Activated T-helper 2 cell treated with anti-CD3 and anti-CD28 coated beads, Interferon-gamma antibody, Interleukin-2, Interleukin-4, amounts not matched to agents 10 μg/mL and 5 μg/mL and 100 μg/mL, durations not matched to agents 14 hours and 24 hours and 36 hours (primary cell): ENCODE measurements at places on chromosomes 3 and 15. TPM values are rescaled to one million over a fixed set of nuclear protein-coding genes. Genes with fewer than 3 reads are reported as not detected.

Gene CIDEC
- not detected in 2 replicates for total RNA-seq

Gene CCDC66
- 34.1 and 38.1 TPM in 2 replicates for total RNA-seq

Gene UCN2
- total RNA-seq: 0.11 TPM in 1 of 2 replicates, not detected in the other

Gene TTC23
- 3.3 and 3.9 TPM in 2 replicates for total RNA-seq

Gene CAMK2N2
- 0.18 TPM in 1 of 2 replicates, not detected in the other for total RNA-seq

Gene MB21D2
- total RNA-seq: 17.7 TPM in 2 replicates

DNA sequence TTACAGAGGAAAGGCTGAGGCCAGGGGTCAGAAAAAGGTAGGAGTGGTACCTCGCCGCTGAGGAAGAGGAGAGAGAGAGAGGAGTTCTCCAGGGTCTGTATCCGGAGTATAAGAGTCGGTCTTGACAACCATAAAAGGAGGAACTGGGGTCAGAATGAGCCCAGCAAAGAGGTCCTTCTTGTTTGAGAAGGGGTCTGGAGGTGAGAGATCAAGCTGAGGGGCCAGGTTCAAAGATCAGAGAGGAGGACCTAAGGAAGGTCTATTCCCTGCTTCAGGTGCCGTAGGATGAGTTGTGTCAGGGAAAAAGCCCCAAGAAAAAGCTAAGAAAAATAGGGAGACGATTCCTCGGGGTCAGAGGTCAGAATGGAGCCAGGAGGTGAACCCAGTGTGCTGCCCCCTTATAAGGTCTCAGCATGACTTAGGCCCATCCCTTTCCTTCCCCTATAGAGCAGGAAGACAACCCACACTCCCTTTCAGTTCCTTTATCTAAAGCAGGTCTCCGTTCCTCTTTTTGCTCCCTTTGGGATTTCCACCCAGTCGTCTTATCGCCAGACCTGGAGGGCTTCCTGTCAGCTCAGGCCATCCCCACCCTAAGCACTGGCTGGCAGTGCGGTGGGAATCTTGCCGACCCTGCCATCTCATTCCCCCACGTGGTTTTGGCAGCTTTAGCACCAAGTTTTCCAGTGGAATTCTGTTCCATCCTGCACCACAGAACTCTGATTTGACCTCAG lies 651 bp downstream of the MTMR14 start:
- DNase-seq: no peak

DNA sequence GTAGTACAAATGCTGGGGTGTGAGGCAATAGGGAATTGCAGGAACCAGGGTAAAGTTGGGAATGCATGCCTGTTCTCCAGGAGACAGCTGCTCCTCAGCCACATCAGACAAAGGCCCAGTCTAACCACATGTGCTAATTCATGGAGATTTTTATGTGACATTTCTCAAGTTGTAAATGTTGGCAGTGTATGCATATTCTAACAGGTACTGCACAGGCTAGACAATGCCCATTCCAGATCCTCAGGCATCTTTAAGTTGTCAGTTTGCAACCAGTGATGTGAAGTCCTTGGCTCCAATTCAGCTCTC lies 84.9 kb downstream of the EEFSEC start:
- DNase-seq: no peak

DNA sequence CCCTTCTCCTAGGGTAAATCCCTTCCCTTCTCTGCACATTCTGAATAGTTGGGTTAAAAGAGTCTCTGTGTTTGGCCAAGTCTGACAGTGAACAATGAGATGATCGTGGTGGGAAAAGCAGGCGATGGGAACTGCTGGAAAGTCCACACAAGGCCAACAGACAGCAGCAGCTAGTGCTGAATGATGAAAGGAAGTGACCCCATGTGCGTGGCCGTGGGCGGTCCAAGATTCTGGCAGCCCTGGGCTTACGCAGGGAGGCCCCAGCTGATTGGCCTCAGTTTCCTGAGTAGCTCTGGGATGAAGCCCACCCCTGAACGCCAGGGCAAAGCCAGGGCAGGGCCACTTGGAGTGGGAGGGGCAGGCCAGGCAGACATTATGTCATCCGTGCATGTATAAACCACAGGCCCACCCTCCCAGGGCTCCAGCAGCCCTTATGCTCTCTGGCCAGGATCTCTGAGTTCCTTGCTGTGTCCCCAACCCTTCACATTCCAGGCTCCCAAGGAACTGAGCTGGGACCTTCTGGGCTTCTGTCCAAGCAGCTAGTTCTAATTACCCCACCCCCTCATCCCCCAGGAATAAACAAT lies 57.8 kb downstream of the CDC25A start:
- no peak for DNase-seq

- no peak for DNase-seq
Observed at GRCh38 chr3:197050511-197050910, 20.9 kb upstream of the MELTF start.

DNA sequence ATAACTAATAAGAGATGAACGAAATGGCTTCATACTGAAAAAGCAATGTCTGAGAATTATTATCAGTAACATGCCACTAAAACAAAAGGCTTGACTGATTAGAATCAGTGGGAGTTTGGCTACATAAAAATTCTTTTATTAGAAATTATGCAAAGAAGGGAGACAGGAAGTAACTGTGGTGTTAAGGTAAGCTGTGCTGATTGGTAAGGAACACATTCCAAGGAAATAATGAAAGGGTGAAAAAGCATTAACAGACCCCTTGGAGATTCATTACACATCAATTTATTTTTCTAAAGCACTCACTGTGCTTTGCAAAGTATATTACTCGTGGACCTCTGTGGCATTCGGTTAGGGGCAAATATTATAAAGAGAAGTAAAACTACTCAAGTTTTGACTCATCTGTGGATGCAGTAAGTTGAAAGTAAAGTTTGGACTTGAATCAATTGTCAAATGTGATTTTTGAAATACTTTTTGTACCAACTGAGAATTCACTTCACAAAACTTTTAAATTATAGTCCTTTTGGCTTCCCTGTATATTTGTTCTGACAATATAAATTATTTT lies 176.1 kb upstream of the ZPLD1 start:
- no peak for DNase-seq

DNA sequence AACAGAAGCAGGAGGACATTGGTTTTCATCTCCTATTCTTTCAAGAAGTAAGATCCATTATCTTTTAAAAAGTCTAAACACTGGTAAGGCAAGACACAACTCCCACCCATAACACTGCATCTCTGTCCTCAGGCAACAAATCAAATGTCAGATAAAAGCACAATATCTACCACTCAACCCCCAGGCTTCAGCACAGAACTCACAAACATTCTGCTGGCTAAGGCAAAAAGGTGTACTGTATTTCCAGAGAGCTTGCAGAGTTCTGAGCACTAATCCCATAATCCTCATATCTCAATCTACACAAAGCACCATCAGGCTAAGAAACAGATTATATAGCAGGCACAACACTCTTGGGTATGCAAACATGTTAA lies 20.9 kb downstream of the RAF1 start:
- no peak for DNase-seq

DNA sequence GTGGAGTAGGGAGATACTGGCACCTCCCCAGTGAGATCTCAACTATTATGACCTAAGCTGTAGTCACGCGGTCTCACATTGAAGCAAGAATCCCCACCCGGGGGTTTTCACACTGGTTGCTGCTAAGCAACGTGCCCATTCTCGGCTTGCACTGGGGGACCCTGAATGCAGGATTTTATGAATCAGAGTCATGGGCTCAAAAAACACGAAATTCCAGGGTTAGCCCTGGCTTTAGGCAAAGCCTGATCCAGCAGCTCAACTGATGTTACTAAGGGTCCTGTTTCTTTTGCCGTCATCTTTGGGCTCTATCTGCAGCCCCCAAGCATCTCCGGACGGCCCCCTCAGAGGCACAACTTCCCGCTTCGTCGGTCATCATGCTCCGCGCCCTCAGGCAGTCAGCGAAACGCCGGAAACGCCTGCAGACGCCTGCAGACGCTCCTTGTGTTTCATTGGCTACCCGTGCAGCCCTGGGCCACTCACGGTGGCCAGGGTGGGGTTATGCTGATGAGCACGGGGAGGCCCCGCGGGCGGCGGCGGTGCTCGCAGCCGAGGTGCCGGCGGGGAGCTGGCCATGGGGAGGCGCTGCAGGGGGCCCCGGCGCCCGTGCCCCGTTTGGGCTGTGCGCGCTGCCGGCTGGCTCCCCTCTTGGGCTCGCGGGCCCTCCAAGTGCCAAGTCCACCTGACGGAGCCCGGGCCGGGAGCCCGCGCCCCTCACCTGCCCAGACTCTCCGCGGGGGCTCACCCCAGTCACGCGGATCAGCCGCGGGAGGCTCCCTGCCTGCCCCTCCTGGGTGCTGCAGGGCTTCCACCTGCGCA lies 25.8 kb downstream of the EFCC1 start:
- peak; percentile 92 for DNase-seq

DNA sequence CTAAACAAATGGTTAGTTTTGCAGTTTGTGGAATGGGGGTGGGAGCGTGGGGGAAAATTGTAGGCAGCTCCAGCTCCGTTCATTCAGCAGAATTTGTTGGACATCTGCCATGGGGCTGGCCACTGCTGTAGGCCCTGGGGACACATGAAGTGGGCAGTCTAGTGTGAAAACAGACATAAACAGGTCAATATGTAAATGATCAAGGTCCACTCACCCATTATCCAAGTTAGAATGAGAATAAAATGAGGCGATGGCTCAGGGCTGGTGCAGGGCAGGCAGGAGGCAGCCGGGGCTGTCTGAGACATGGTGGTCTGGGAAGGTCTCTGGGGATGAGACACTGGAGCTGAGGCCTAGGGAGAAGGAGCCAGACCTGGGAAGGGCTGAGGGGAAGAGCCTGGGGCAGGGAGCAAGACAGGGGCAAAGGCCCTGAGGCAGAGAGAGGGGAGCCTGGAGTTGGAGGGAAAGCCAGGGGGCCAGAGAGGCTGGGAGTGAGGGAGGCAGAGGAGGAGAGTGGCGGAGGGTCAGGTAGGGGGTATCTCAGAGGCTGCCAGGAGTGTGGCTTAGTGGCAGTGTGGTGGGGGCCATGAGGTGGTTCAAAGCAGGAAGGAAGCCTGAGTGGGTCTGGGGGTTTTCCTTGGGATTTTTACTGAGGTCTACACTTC lies 6.2 kb upstream of the SLC6A6 start:
- DNase-seq: no peak

DNA sequence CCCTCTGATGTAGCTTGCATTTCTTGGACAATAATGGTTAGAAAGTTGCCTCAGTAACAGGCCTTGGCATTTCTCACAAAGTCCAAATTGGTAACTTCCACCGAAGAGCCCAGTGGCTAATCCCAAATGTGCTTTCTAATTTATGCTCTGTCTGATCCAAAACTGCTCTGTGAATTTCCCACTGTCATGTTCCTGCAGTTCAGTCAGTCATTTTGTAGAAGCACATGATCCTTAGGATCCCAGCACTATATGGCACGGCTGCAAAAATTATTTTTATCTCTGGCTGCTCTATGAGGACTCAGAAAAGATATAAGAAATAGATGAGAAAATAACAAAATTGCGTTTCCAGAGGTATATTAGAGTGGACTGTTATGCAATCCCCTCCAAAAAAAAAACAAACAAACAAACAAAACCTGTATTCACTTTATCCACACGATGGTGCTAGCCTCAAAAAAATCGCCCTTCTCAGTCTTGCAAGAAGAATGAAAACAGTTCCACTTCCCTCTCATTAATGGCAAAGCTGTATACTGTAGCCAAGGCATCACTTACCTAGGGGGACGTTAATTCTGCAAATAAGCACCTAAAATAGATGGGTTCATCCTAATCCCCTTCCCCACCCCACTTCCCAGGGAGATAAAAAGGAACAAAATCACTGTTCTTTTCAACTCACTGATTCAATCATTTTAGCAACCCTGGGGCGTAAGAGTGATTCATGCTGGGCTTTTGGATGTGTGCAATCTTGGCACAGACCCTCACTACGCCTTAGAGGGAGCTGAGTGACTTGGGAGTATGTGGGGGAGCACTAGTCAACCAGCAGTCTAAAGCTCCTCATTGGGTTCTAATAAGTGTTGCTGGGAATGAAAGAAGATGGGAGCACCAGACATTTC lies 61.3 kb downstream of the TMCO5A start:
- DNase-seq: no peak

GRCh38 chr15:99719096-99719541 lies 14.1 kb downstream of the LYSMD4 start:
- no peak for DNase-seq

DNA sequence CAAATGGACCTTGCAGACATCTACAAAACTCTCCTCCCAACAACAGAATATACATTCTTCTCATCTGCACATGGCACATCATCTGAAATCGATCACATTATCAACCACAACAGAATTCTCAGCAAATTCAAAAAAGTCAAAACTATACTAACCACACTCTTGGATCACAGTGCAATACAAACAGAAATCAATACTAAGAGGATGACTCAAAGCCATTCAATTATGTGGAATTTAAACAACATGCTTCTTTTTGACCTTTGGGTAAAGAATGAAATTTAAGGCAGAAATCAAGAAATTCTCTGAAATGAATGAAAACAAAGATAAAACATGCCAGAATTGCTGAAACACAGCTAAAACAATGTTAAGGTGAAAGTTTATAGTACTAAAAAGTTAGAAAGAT lies 358.1 kb downstream of the NSUN3 start:
- no peak for DNase-seq

DNA sequence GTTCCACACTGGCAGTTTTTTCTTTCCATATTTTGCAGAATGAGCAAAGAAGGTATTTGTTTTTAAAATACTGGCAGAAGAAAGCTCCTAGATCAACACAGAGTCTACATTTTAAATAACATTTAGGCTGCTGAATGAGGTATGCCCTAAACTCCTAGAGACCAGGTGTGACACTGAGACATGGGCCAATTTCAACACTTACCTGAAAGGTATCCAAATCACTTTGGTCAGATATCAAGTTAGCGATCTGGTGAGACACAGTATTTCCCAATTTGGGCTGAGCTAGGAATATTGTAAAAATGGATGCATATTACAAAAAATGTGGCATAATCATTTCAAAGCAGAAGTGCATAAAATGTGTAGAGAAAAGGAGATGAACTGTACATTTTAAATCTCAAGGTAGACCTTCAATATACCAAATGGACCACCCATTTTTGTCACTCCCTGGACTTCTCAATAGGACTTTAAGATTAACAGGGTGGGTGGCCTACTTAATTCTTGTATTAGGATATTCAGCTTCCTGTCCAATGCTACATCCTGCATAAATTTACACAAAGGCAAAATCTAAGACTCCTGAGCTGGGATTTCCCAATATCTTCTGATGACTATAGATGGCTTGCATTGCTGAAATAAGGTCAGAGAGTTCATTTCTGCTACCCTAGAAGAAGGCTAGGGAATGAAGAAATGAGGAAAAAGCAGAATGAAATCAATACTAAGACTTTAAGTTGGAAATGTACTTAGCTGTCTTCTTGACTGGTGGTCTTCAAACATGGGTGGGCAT lies 487.8 kb downstream of the FOXP1 start:
- no peak for DNase-seq

- no peak for DNase-seq
Observed at GRCh38 chr3:38015485-38015884, 14.0 kb downstream of the PLCD1 start.

GRCh38 chr3:15426579-15427118 lies 695 bp downstream of the METTL6 start:
- no peak for DNase-seq

GRCh38 chr15:73022161-73022560 lies 30.1 kb upstream of the NEO1 start:
- no peak for DNase-seq
